ENCODE measurements at places on chromosomes 2 and 18.

DNA sequence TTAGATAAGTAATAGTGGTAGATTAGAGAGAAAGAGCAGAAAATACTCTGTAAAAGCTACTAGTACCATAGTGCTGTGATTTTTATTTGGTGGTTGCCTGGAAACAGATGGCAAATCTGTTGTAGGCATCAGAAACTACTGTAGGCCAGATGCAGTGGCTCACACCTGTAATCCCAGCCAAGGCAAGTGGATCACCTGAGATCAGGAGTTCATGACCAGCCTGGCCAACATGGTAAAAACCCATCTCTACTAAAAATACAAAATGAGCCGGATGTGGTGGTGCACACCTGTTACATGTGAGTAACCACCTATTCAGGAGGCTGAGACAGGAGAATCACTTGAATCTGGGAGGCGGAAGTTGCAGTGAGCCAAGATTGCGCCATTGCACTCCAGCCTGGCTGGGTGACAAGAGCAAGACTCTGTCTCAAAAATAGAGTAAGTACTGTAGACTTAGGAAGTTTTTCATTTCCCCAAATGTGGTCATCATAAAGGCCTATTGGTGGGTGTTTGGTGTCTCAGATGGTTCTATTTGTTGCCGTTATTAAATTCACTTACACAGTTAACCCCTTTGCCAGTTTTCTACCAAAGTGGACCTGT, 79.6 kb downstream of the SPTBN1 start:
- no peak for DNase-seq

GRCh38 chr2:68385220-68385906, 20.3 kb downstream of the PLEK start:
- peak; percentile 29 for DNase-seq

- no peak for DNase-seq
Measured at GRCh38 chr18:31487246-31488015, 10.5 kb upstream of the DSG2 start.

- DNase-seq, result no peak
Measured at GRCh38 chr18:79560042-79560860, 119.4 kb upstream of the CTDP1 start.

DNA sequence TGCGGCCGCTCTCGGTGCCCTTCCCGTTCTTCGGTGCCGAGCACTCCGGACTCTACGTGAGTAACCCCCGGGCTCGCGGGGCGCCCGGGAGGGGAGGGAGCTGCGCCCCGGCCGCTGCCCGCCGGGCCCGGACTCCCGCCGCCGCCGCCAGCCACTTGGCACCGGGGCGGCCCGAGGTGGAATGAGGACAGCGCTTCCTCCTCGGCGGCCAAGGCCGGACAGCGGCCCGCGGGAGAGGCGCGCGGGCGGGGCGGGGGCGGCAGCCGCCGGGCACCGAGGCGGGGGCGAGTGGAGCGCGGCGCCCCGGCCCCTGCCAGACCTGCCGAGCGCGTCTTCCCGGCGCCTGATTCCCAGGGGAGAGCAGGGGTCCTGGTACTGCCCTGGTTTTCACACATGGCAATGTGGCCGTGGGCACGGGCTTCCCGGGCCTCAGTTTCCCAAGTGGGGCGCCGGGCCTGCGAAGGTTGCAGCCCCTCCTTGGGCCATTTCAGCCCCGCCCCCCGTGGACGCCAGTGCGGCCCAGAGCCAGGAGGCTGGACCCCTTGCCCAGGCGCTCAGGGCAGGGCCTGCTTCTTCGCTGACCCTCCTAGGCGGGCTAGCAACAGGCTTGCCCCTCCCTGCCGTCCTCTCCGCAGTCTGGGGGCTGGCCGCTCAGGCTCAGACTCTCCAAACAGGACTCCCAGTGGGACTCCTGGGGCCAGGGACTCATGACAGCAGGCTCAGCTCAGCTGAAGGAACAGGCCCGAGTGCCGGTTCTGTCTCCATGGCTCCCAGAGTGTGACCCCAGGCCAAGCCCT, 775 bp downstream of the SNED1 start:
- DNase-seq, result no peak

GRCh38 chr2:52390651-52391050, 1358.7 kb upstream of the NRXN1 start:
- DNase-seq, result no peak

- DNase-seq, result no peak
Measured at GRCh38 chr18:46169464-46169941, 65.3 kb downstream of the HAUS1 start.

DNA sequence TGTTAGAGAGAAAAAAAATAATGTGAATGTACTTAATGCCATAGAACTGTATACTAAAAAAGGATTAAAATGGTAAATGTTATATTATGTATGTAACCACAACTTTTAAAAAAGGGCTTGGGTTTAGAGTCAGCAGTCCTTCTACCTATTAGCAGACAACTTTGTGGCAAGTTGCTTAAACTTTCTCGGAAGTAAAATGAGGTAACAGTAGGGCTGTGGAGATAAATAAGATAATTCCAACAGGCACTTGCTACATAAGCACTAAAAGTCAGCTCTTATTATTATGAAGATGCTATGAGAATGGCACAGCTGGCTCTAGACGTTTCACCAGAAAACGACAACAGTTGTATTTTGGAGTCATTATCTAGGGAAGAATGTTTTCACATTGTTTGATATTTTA, 31.3 kb downstream of the AAK1 start:
- DNase-seq, result no peak
